Natural killer cell (primary cell): ENCODE measurements at places on chromosomes 2 and 18. TPM values are rescaled to one million over a fixed set of nuclear protein-coding genes. Genes with fewer than 3 reads are reported as not detected.

The REG1A gene
- not detected for total RNA-seq

The IFIH1 gene
- total RNA-seq, result 36.9 TPM

The COLEC11 gene
- total RNA-seq, result not detected

The IL1RN gene
- 0.91 TPM for total RNA-seq

The SP110 gene
- 92.7 TPM for total RNA-seq
